ENCODE measurements at places on chromosomes 16 and 17.

- no peak for DNase-seq
These were observed 27.2 kb downstream of the ABCC3 start for GRCh38 chr17:50661795-50662391.

- DNase-seq: no peak
These were observed 4.0 kb downstream of the FBXO39 start for GRCh38 chr17:6780001-6780400.

DNA sequence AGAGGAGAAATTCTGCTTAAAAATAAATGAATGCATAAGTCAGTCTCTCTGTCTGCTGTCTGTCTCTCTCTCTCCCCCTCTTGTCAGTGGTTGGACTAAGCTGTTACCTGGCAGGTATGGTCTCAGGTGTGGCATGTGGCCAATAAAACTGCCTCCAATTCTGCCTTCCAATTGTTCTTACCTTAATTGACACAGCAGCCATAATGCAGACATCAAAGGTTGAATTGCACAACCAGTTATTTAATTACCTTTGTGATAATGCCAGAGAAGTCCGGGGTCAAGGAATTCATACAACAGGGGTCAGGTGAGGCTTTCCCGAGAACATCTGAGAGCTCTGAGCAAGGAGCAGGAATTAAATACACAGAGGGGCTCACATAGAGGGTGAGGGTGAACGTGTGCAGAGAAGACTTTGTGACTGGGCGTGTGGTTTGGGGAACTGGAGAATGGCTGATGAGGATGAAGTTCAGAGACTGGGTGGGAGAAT, 78.8 kb upstream of the CDYL2 start:
- DNase-seq: no peak

DNA sequence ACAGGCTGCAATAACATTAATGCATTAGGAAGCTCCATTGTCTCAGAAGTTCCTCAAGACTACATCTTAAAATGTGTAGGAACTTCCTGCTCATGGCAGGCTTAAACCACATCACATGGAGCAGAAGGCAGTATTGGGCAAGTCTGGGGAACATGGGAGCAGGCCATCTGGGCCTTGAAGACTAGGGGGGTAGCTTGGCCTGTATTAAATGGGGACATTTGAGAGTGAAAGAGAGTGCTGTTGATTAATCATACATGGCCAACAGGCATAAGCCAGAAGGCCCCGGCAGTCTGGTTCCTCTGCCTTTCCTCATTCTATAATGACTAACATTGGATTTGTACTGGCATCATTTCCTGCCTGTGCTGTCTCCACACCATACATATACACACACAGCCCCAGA, 25.2 kb upstream of the SLC5A11 start:
- DNase-seq: no peak

- DNase-seq: no peak
These were observed 341.4 kb downstream of the CA10 start for GRCh38 chr17:51817117-51817516.

GRCh38 chr16:69513180-69513966, 52.4 kb upstream of the NFAT5 start:
- DNase-seq: no peak

GRCh38 chr17:67139289-67139688, 94.9 kb downstream of the CACNG1 start:
- no peak for DNase-seq

DNA sequence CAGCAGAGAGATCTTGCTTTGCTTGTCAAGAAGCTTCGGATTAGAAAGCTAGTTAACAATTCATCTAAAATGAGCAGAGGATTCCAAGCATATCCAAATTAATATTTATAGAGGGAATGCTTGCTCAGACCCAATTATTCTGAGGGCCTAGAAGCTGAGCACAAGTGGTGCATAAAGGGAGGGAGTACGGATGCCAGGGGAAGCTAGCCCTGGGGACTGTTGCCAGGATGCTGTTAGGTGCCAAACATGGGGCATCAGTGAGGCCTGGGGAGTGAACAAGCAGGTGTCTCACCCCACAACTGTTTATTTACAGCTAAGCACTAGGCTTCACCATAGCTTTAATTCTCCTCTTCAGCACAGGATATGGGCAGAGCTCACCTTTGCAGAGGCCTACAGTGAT, 684.1 kb upstream of the C16orf82 start:
- no peak for DNase-seq

DNA sequence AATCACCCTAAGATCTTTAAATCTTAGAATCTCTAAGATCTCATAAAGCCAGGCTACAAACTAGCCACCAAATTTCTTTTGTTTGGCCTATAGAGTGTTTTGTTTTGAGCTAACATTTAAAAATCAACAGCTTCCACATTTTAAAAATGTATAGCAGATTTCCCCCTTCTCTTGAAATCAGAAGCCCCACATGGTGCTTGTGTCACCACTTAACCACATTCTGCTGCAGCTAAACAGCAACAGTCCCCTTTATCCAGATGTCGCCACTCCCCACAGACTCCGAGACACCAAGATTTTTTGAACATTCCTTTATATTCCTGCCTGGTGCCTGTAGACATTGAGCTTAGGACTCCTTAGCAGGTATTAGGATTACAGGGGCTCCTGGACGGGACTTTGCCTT, 16.0 kb downstream of the GUCY2D start:
- DNase-seq: no peak

DNA sequence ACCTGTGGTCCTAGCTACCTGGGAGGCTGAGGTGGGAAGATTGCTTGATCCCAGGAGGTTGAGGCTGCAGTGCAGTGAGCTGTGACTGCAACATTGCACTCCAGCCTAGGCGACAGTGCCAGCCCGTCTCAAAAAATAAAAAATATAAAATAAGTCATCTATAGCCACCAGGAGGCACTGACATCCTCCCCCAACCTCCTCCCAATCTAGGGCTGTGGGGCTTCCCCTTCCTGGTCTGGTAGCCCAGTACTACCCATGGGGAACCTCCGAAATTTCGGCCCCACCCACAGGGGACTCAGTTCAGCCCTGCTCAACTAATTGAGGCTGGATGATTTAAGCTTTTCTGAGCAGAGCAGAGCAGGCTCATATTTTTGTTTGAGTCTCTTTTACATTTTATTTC, 3.2 kb downstream of the ZSCAN10 start:
- DNase-seq: no peak

DNA sequence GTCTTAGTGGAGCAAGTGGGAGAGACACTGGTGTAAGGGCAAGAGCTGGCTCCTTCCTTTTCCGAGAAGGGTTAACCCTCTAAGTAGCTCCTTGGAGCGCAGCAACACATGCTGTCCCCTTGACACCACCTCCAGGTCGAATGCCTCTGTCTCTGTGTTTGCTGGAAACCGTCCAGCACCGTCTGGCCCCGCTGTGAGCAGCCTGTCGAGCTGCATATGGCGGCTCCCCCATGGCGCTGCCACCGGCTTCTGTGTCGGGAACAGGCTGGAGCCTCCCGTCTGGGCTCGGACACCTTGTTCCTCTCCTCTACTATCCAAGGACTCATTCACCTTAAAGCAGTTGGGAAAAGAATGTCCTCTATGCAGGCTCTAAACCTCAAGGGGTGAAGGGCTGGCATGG, 28.9 kb upstream of the WSCD1 start:
- DNase-seq: no peak

- DNase-seq: no peak
These were observed 57.7 kb downstream of the TBC1D16 start for GRCh38 chr17:79977708-79978547.

GRCh38 chr16:83808573-83809014, 816 bp downstream of the HSBP1 start:
- no peak for DNase-seq

DNA sequence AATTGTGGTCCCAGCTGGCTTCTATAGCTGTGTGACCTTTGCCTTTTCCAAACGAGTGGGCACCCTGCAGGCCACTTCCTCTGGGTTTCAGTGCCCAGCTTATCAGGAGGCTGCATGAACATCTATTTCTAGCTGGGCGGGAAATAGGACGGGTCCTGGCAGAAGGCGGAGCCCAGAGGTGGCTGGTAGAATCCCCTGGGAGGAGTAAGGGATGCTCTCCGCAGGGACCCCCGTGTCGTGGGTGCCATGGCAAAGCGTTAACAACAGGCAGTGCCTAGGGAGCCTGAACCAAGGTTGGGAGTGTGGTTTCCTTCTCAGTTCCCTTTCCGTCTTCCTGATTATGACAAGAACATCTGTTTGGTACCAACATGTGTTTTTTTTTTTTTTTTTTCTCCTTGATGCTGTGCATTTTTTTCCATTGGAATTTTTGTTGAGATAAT, 58.2 kb downstream of the PLCG2 start:
- no peak for DNase-seq

DNA sequence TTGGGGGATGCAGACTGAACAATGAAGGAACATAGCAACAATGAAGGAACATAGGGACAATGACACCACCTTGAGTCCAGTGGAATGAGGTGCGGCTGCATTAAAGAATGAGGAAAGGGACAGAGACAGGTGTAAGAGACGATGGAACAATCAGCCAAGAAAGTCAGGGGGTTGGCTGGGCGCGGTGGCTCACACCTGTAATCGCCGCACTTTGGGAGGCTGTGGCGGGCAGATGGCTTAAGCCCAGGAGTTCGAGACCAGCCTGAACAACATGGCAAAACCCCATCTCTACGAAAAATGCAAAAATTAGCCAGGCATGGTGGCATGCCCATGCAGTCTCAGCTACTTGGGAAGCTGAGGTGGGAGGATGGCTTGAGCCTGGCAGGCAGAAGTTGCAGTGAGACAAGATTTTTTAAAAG, 13.6 kb upstream of the CBFB start:
- DNase-seq: no peak

DNA sequence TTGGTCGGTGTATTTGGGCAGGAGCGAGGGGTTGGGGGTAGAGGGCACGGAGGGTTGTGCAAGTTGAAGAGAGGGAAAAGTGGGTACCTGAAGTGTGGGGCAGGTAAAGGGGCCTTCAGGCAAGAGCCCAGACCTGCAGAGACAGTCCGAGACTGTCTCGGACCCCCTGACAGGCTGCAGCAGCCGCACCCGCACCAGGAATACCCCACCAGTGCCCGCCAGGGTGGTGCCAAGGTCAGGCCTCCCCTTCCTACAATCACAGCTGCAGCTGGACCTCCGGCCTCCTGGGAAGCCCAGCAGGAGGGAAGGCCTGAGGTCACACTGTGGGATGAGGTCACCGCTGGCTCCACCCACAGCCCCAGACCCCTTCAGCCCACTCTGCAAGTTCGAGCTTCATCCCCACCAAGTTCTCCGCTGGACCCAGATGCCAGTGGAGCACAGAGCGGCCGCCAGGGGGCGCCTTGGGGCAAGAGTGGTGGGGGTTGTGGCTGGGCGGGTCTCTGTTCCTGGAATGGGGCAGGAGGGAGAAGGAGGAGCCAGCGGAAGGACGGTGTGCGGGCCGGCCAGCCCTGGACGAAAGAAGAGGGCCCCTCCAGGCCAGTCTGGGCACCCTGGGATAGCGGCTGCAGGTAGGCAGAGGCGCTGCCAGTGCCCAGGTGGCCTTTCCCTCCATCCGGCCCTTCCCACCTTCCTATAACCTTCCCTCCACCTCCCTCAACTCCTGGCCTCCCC, at the start of gene HSD3B7:
Gene HSD3B7 (plus strand): TSS at position 539 of the 732 bp plus-strand sequence. CDS start 452 bp downstream, outside the sequence.
- peak; percentile 56 for DNase-seq

GRCh38 chr17:12545877-12546513, 119.7 kb upstream of the MYOCD start:
- DNase-seq: no peak

DNA sequence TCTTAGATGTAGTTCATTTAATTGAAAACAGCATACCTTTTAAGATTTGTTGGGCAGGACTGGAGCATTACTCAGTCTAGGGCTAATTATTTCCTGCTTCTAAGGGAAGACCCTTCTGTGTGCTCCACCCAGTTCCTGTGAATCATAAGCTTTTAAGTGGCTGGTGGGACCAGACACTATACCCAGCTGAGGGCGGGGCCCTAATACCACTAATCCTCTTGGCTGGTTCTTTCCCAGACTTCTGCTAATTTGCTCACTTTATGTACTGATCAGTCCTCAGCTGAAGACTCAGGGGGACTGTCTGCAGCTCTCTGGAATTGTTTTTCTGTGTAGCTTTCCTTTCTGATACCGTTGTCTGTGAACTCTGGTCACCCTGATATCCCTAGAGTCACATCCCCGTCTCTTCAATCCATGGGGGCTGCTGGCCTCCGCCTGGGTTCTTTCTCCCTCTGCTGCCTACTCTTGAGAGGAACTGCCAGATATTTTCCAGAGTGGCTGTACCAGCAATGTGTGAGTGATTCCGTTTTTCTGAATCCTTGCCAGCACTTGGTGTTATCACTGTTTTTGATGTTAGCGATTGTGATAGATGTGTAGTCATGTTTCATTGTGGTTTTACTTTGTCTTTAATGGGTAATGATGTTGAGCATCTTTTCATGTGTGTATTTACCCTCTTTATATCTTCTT, 35.1 kb downstream of the MFSD11 start:
- DNase-seq: no peak

- no peak for DNase-seq
These were observed 670 bp upstream of the ZNF652 start for GRCh38 chr17:49362723-49363117.

DNA sequence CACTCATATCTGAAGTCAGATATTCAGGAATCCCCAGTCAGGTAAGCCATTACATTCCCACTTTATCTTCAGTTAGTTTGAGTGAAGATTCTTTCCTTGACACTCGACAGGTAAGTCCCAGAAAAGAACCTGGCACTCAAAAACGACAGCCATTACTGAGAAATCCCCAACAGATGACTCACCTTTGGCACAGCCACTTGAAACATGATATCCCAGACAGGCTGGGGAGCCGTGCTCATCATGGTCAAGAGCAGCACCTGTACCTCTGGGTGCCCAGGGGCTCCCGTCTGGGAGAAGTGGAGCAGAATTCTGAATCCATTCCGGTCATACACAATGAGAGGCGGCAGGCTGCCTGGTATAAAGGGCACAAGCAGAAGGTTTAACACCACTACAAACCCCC, 16.8 kb upstream of the COG7 start:
- DNase-seq: no peak

DNA sequence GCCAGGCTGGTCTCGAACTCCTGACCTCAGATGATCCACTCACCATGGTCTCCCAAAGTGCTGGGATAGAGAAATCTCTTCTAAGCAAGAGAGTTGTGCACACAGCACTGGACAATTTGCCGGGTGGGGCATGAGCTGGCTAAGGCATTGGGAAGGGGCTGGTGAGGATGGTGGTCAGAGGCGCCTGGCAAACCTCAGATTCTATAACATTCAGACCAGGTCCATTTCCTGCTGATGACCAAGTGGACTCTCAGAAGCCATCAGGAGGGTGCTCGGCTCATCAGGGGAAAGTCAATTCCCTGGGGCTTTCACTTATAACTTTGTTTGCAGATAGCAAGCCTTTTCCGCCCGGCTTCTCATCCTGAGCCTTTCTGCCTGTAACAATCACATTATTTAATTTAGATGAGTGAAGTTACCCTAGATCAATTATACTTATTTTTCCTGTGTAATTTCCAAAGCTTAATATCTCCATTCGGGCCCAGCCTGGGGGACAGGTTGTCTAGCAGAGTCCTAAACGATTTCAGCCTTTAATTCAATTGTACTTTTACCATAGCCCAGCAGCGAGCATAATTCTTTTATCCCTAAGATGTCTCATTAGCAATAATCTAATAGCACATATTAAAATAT, 15.0 kb upstream of the SLC6A2 start:
- no peak for DNase-seq
